ENCODE measurements at places on chromosomes 5 and 9. TPM values are rescaled to one million over a fixed set of nuclear protein-coding genes. Genes with fewer than 3 reads are reported as not detected.

Gene PCDHAC1
- polyA plus RNA-seq, result 0.57 TPM

Gene SV2C
- polyA plus RNA-seq, result not detected

Gene HK3
- polyA plus RNA-seq, result 0.17 TPM

DNA sequence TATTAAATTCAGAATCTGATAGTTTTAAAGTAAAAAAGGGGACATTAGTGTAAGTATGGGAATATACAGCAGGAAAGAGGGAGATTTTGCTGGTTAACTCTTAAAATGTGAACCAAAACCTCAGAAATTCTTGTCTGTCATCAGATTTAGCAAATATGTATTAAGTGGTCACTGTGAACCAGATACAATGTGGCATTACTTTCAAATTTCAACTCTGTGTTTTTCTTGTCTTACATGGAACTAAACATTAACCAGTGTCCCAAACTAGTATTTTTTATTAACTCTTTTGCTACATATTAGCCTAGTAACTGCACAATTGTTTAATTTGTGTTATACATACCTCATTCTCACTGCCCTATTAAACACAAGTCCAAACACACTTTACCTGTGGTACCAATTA is 259.9 kb upstream of the RASA1 start:
- DNase-seq, result no peak

- no peak for DNase-seq
Observed at GRCh38 chr5:13944560-13945199, at the start of gene DNAH5. DNAH5 (minus strand) TSS chr5:13944688; CDS start chr5:13944438, 250 bp downstream.

GRCh38 chr5:31827867-31828266 is 188.9 kb downstream of the PDZD2 start:
- DNase-seq, result no peak

DNA sequence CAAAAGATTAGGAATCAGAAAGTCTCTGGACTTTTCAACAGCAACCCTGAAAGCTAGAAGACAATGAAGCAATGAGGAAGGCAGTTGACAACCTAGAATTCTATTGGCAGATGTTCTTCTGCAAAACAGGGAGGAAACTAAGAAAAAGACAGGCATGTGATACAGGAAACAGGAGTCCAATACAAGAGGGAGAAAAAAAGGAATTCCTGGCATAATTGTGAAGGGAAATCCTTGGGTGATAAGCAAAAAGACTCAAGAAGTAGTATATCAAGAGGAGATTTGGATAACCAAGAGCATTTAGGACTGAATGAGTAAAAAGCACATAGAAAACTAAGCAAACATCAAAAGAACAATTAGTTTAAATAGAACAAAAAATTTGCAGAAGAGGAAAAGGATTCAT is 58.6 kb downstream of the LPAR1 start:
- no peak for DNase-seq
